Activated CD8-positive, alpha-beta T cell treated with anti-CD3 and anti-CD28 coated beads for 36 hours (primary cell): ENCODE measurements at places on chromosomes 2 and 18. TPM values are rescaled to one million over a fixed set of nuclear protein-coding genes. Genes with fewer than 3 reads are reported as not detected.

PCARE gene
- not detected for total RNA-seq

SLC23A3 gene
- 1.1 TPM for total RNA-seq

REG3G gene
- not detected for total RNA-seq

IL36RN gene
- not detected for total RNA-seq

PFN4 gene
- not detected for total RNA-seq

NT5DC4 gene
- total RNA-seq = not detected

WNT6 gene
- total RNA-seq = 0.25 TPM

SIX3 gene
- total RNA-seq = not detected

NPPC gene
- 3.5 TPM for total RNA-seq

CLEC4F gene
- total RNA-seq = not detected

ADD2 gene
- total RNA-seq = 26.3 TPM

EPHA4 gene
- 1.8 TPM for total RNA-seq

AGFG1 gene
- total RNA-seq = 119 TPM

GRCh38 chr18:80026363-80026762 lies 7.9 kb upstream of the RBFA start:
- no peak overlapping the region for H3K4me3 ChIP-seq
- H3K27me3 ChIP-seq = no peaks in the 10 kb centered on the region
- peaks cover 40% of the 10 kb centered on the region for H3K36me3 ChIP-seq

- no peak for DNase-seq
- H3K4me3 ChIP-seq = no peak overlapping the region
- no peaks in the 10 kb centered on the region for H3K36me3 ChIP-seq
- H3K27ac ChIP-seq = no peak overlapping the region
Observed at GRCh38 chr2:188378371-188378950, 86.8 kb downstream of the GULP1 start.

GRCh38 chr2:200089040-200089755 lies 133.8 kb downstream of the MAIP1 start:
- no peak for DNase-seq
- no peak overlapping the region for H3K27ac ChIP-seq

GRCh38 chr2:71277536-71278103 lies 50.7 kb upstream of the PAIP2B start:
- peak; percentile 52 for DNase-seq
- H3K4me1 ChIP-seq = peaks cover 7% of the 10 kb centered on the region
- H3K36me3 ChIP-seq = no peaks in the 10 kb centered on the region
- peaks cover 70% of the 10 kb centered on the region for H3K27me3 ChIP-seq
- H3K4me3 ChIP-seq = peak overlapping the region; percentile 75

- no peaks in the 10 kb centered on the region for H3K27me3 ChIP-seq
- H3K4me1 ChIP-seq = no peaks in the 10 kb centered on the region
- no peaks in the 10 kb centered on the region for H3K36me3 ChIP-seq
- DNase-seq = no peak
Observed at GRCh38 chr2:179344970-179345369, 80.3 kb upstream of the SESTD1 start.

- no peak overlapping the region for H3K4me3 ChIP-seq
- no peak overlapping the region for H3K27ac ChIP-seq
- H3K4me1 ChIP-seq = no peaks in the 10 kb centered on the region
- no peaks in the 10 kb centered on the region for H3K36me3 ChIP-seq
- DNase-seq = no peak
Observed at GRCh38 chr2:23207871-23208270, 177.1 kb upstream of the KLHL29 start.

GRCh38 chr2:8922431-8922830 lies 81.1 kb downstream of the MBOAT2 start:
- no peak overlapping the region for H3K27ac ChIP-seq
- H3K4me1 ChIP-seq = no peaks in the 10 kb centered on the region

DNA sequence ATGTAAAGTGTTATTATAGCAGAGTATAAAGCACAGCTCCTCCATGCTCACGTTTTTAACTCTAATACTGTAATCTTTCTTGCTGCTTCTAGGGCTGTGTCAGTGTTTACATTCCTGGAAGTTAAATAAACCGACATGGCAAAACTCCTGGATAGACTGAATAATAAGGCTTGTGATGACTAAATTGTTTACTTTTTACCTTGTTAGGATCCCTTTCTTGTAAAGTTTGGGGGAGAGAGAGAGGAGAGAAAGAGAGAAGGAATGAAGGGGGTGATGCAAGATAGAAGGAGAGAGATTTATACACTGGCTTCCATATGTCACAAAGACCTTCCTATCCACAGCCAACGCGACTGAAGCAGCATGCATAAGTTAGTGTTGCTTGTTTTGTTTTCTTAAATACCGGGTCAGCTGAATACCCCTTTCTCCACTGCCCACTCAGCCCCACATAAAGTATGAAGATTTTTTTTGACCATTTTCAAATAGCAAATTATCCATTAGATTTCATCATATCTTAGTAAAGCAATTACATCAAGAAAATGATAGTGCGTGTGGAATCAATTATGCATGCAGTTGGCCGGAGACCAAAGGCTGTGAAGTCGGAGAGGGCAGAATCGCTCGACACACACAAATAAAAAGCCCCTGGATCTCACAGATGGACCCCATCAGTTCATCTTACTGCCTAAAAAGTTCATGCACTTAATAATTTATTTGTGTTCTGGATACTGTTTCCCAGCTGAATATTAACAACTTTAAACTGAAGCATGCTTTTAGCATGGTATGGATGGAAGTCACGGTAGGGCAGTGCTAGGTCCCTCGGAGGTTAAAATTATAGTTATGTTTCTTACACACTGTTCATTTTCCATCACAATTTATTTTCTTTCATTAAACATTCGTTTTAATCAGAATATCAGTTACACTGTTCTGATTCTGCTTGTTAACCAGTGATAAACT lies 20.1 kb downstream of the BCL11A start:
- no peaks in the 10 kb centered on the region for H3K4me1 ChIP-seq
- H3K27ac ChIP-seq = no peak overlapping the region
- H3K27me3 ChIP-seq = peaks cover 21% of the 10 kb centered on the region
- H3K36me3 ChIP-seq = no peaks in the 10 kb centered on the region
- no peak for DNase-seq

- H3K27me3 ChIP-seq = peaks cover 45% of the 10 kb centered on the region
- H3K27ac ChIP-seq = no peak overlapping the region
- H3K4me1 ChIP-seq = peaks cover 16% of the 10 kb centered on the region
- H3K4me3 ChIP-seq = peak overlapping the region; percentile 29
- no peaks in the 10 kb centered on the region for H3K36me3 ChIP-seq
Observed at GRCh38 chr2:212536817-212537725, 1.5 kb downstream of the ERBB4 start.

DNA sequence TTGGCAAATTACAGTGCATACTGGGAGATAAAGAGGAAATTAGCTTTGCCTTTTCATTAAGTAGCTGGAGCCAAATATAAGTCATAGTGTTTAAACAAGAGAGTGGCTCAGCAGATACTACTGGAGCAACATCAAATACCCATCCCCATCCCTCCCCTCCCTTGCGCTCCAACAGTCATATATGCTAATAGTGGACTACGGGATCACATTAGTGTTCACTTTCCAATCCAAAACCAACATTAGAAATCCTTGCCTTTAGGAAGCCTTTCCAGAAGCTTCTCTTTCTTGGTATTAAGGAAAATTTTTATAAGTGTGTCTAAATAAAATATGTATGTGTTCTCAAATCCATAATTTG lies 1669.3 kb downstream of the SUCLG1 start:
- no peaks in the 10 kb centered on the region for H3K36me3 ChIP-seq
- no peak for DNase-seq
- H3K4me1 ChIP-seq = no peaks in the 10 kb centered on the region
- no peak overlapping the region for H3K27ac ChIP-seq

GRCh38 chr18:54613174-54613573 lies 22.1 kb downstream of the DYNAP start:
- no peaks in the 10 kb centered on the region for H3K4me1 ChIP-seq
- H3K4me3 ChIP-seq = no peak overlapping the region
- H3K27me3 ChIP-seq = no peaks in the 10 kb centered on the region
- no peak overlapping the region for H3K27ac ChIP-seq

GRCh38 chr2:8984855-8985254 lies 18.6 kb downstream of the MBOAT2 start:
- H3K27ac ChIP-seq = no peak overlapping the region
- no peaks in the 10 kb centered on the region for H3K36me3 ChIP-seq
- H3K4me3 ChIP-seq = no peak overlapping the region
- H3K4me1 ChIP-seq = no peaks in the 10 kb centered on the region
- no peak for DNase-seq

GRCh38 chr2:10170256-10170655 lies 47.7 kb downstream of the RRM2 start:
- DNase-seq = no peak
- no peaks in the 10 kb centered on the region for H3K36me3 ChIP-seq
- no peaks in the 10 kb centered on the region for H3K27me3 ChIP-seq

DNA sequence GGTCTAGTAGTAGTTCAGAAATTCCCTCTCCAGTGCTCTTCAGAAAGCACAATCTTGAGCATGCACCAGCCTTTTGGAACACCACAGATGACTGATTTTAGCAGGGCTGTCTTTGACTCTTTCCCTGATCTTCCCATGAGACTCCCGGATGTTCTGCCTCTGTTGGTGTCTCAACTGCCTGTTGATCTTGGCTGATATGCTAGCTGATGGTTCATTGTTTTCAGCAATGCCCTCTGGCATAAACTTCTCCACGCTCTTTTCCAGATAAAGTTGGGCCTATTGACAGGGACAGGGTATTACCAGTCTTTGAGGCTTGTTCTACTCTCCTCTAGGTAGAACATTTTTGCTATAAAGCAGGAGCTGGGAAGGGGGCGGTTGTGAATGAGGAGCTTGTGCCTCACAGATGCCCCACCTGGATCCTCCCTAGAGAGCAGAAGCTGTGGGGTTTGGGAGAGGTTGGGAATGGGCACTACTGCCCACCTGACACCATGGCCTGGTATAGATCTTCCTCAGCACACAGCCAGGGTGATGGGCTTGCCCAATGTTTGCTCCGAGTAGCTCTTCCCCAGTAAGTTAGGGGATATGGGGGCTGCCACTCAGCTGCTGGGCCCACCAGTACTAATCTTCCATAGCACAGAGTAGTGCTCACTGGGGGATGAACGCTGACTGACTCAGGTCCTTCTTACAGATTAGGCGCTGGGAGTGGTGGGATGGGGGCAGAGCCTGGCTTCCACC lies 111.3 kb downstream of the PTGR3 start:
- no peak overlapping the region for H3K27ac ChIP-seq
- no peaks in the 10 kb centered on the region for H3K4me1 ChIP-seq
- no peak for DNase-seq

DNA sequence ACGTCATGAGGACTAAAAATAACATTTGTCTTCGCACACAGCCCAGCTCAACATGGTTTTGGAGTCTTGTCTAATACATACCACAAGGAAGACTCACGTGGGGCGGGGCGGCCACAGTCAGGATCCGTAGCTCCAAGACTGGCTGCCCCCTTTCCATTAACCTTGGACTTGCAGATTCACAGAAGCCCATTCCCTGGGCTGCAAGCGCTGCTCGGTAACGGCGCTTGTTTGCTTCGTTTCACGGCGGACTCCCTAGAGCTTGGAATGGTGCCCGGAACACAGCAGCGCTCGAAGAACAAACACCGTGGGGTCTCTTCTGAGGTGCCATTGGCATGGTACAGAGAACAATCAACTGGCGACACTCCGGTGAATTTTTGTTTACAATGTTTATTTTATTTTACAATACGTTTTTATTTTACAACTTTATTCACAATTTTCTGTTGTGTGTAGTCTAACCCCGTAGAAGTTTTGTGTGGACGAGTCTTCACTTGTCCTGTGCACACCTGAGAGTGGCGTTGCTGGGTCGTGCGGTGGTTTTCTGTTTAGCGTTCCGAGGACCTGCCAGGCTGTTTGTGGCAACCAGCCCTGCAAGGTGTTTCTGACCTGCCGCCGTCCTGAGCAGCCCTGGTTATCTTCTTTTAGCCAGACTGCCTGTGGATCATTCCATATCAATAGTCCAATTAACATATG lies 126.5 kb downstream of the GALR1 start:
- H3K36me3 ChIP-seq = no peaks in the 10 kb centered on the region
- H3K27me3 ChIP-seq = peaks cover 1% of the 10 kb centered on the region
- DNase-seq = no peak

DNA sequence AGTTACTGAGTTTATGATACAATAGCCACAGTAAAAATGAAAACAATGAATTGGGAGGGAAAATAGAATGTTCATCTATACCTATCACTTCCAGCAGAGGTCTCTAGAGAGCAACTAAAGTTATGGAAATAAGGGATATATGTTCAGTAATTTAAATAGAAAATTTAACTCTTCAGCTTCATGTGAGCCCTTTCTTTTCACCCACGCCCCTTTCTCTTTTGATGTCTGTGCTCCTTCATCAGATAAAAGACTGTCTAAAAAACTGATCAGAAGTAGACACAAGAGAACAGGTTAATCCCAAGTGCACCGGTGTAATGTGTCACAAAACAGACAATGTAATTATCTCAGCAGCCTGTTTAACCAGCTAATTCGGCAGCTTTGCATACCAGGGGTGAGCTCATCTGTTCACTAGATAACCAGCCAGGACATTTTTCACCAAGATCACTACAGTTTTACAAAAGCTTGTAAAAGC lies 238.5 kb upstream of the ERBB4 start:
- no peak overlapping the region for H3K4me3 ChIP-seq
- H3K36me3 ChIP-seq = no peaks in the 10 kb centered on the region
- H3K27me3 ChIP-seq = no peaks in the 10 kb centered on the region
- DNase-seq = no peak
- H3K27ac ChIP-seq = no peak overlapping the region
- peaks cover 3% of the 10 kb centered on the region for H3K4me1 ChIP-seq

DNA sequence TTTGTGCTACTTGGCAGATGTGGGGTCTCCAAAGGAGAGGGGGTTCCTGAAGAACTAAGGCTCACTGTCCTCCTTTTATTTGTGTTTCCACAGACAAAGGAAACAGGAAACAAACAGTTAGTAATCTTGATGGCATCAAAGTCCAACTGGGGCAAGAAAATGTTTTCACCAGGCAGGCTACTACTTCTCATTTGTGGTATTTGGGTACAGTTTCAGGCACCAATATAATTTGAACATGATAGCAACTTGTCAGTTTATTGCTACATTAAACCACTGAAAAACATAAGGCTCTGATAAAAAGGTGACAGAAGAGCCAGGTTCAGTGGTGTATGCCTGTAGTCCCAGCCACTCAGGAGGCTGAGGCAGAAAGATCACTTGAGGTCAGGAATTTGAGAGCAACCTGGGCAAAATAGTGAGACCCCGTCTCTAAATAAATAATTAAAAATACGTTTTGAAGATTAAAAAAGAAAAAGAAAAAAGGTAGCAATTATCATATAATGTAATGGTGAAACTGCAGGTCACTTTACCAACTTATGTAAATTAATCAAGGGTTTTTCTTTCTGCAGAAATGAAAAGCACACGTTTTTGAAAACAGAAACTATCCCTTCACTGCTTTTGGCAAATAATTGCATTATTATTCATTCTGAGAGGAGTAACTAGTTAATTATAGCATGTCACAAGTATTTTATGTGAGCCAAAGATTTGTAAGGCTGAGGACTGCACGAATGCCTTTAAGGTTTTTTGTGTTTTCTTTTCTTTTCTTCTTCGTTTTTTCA lies 157.5 kb upstream of the CAVIN2 start:
- peaks cover 5% of the 10 kb centered on the region for H3K27me3 ChIP-seq
- H3K36me3 ChIP-seq = no peaks in the 10 kb centered on the region
- H3K27ac ChIP-seq = no peak overlapping the region
- DNase-seq = no peak

DNA sequence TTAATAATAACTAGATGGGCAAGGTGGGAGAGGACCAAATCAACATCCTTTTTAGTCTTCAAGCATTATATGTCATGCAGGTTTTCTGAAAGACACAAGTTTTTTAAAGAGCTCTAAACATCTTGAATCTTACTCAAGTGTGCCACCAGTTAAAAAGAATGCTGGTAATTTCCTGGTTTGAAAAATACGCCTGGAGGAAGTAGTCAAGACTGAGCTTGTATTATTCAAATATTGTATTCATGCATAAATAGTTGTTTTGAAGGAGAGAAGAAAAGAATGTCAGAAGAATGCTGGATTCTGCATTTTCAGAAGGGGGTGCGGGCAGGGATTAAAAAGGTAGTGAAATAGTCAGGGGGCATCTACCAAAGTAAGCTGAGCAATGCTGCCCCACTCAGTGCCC lies 90.7 kb downstream of the WDPCP start:
- no peak overlapping the region for H3K27ac ChIP-seq
- no peak overlapping the region for H3K4me3 ChIP-seq
- H3K4me1 ChIP-seq = peaks cover 4% of the 10 kb centered on the region
- no peaks in the 10 kb centered on the region for H3K27me3 ChIP-seq
